ENCODE measurements at places on chromosomes 6 and 20.
A peak's percentile ranks its signal among the peaks of the same experiment; 100 is the strongest.

DNA sequence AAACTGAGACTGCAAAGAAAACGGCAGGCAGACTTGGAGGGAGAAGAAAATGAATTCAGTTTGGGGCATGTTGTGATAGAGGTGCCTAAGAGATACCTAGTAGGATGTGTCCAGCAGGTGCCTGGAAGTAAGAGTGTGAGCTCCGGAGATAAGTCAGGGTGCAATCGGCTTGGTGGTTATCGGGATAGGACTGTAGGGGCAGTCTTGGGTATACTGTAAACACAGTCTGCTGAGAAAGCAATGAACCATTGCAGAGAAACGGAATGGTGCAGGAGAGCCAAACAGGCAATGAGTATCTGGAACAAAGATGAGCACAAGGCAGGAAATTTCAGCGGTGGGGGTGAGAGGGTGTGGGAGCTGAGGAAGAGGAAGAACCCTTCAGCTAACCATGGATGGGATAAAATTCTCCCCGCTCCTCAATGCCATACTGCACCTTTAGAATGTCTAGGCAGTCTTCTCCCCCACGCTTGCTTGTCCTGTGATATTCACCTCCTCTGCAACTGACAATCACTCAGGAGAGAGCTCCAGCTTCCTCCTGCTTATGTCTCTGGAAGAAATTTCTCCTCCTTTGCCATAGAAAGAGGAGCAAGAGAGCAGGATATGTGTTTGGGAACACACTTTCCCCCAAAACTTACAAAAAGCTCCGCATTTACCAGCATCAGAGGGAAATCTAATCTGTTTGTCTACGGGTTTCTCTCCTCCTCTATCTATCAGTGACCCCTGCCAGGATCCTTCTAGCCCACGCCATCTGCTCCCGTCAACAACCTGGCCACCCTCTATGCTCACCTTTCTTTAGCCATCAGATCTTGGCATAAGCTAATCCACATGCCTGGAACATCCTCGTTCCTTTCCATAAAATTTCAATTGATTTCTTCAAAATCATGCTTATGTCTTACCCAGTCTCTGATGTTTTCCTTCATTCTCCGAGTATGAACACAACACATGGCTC is 381.7 kb upstream of the JARID2 start:
- no peak for DNase-seq

- peak; percentile 14 for DNase-seq
Measured at GRCh38 chr6:103011605-103012004, 1618.1 kb downstream of the GRIK2 start.

DNA sequence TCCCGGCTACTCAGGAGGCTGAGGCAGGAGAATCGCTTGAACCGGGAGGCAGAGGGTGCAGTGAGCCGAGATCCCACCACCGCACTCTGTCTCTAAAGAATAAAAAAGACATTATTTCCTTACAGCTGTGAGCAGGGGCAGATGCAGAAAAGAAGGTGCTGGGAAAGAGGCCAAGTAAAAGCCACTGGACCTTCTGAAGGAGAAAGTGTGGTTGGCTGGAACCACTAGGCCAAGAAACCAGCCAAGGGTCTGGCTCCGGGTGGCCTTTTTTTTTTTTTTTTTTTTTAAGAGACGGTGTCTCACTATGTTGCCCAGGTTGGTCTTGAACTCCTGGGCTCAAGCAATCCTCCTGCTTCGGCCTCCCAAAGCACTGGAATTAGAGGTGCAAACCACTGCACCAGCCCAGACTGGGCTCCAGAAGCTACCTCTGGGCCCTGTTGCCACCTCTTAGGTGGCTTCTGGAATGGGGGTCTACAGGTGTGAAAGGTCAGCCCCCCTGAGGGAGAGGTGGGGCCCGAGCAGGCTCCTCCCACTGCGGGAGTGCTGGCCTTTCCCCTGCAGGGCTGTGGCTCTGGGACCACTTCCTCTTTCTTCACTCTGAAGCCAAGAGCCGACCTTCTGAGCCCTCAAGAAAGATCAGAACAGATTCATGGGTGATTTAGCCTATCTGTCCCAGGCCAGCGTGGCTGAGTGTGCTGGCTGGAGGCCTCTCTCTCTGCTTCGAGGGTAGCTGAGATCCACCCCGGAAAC is at the start of gene FGD2:
FGD2 (plus strand) TSS at position 595 of the 750 bp plus-strand sequence. CDS start 163 bp downstream, outside the sequence.
- DNase-seq, result no peak

- no peak for DNase-seq
Measured at GRCh38 chr6:3844097-3844463, 5.1 kb upstream of the FAM50B start.

DNA sequence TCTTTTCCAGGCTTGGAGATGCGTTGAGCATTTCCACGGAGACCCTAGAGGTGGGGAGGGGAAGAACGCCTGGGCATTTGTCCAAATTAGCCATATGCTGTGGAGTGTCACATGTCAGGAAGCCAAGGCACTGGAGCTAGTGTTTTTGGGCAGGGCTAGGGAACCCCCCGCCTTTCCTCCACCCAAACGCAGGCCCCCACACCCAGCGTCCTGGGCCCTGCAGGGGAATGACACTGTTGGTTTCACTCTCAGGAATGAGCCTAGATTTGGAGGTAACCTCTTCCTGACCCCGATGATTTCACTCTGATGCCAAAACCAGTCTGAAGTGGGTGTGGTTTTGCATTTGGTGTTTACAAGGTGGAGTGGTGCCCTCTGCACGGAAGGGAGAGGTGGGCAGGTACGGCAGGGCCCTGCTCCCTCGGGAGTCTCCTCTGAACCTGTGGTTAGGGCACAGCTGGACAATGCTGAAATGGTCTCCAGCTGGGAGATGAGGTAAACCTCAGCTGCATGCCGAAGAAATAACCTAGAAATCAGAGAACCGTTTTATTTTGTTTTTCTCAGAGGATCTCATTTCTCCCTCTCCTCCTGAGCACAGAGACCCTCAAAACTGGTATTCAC is 29.5 kb downstream of the MTHFD1L start:
- no peak for DNase-seq

DNA sequence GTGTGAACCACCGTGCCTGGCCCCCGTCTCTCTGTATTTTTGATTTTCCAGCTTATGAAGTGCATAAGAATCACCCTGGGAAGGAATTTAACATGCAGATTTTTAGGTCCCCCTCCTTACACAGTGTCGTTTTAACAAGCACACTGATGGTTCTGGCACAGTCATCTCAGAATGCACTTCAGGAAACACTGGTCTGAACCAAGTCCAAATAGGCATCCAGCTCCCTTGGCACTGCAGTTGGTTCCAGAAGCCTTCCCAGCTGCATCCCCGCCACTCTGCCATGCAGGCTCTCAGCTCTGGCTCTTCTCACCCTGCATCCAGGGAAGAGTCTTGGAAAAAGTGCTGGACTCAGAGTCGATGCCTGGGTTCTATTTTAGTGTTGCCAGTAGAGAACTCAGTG is 20.1 kb downstream of the RIPOR2 start:
- DNase-seq, result no peak

DNA sequence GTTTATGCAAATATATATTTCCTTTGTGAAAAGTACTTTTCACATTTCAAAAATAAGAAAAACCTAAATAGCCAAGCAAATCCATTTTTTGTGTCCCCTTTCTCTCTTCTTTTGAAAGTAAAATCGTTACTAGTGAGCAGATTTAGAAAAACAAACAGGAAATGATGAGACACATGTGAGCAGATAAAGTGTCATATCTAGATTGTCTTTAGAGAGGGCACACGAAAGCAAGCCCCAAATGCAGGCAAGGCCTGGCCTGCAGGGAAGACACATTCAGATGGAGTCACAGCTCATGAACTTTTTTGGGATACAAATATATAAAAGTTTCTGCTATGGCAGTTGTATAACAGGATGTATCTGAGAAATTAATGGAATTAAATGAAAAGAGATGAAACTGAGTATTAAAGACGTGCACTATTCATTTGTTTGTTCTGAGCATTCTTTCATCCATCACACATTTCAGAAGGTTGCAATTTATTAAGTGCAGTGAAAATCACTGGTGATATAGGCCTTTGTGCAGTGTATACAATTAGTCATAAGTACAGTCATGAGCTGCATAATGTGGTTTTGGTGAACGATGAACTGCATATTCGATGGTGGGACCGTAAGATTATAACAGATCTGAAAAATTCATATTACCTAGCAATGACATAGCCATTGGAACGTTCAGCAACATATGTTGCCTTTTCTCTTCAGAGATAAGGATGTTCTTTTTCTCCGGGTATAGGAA is 101.4 kb downstream of the PACRG start:
- DNase-seq, result no peak

DNA sequence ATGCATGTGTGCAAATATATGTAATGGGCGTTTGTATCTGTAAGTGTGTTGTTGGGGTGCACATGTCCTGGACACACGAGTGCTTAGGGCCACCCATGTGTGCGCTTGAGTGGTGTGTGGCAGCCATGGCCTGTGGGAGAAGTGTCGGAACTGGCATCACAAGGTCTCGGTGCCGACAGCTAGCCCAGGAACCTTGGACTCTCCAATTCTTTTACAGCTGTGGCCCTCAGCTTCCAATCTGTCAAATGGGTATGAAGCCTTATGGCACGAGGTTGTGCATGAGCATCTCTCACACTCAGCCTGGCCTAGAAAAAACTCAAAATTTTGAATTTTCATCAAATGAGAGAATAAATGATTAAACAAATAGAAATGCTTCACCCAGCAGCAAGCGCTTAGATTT is 42.0 kb downstream of the SPDEF start:
- DNase-seq, result no peak

DNA sequence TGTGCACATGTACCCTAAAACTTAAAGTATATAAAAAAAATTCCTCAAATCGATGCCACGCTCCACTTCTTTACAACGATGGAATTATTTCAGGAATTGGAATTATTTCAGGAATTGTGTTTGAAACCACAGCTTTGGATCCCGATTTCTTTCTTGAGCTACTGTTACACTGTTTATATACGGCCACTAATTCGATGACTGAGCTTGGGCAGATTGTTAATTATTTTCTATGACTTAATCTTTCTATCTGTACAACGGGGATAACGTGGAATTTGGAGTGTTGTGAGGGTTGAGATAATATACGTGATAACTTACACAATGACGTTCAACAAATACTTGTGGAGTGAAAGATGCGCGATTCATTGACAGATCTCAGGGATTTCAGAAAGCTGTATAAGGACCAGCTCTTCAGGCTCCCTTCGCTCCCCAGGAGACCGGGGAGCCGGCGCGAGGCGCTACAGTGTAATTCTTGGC is 171.3 kb downstream of the SLC16A10 start:
- DNase-seq, result no peak

DNA sequence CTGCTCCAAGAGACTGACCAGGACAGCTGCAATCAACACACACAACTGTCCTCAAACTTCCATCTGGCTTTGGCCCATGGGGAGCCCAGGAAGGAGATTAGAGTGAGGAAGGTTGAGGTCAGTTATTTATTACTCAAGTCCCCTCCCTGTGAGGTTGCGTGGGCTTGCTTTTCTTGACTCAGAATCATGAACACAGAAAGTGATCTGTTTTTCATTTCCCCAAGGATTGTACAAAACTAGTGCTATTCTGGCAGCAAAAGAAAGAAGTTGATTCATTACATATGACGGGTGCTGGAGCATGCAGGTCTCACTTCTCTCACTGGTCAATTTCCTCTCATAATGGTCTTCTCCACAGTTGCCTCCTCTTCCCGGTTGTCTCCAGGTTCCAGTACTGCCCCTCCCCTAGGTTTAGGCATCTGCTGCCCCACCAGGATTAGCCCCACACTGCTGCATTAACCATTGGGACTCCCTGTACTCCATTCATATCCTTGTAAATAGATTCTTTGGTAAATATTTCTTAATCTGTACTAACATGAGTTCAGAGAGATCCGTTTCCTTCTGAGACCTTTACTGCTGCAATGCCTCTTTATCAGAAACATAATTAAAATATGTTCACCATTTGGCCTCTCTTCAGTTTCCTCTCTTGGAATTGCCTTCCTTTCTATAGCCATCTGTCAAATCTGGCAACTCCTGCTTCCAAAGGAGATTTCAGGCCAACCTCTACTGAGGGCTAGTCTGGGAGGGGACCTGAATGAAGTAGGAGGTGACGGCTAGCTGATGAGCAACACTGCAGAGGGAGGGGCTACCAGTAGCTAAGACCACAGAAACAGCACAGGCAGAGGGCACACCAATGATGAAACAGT is 888.8 kb downstream of the QKI start:
- no peak for DNase-seq

DNA sequence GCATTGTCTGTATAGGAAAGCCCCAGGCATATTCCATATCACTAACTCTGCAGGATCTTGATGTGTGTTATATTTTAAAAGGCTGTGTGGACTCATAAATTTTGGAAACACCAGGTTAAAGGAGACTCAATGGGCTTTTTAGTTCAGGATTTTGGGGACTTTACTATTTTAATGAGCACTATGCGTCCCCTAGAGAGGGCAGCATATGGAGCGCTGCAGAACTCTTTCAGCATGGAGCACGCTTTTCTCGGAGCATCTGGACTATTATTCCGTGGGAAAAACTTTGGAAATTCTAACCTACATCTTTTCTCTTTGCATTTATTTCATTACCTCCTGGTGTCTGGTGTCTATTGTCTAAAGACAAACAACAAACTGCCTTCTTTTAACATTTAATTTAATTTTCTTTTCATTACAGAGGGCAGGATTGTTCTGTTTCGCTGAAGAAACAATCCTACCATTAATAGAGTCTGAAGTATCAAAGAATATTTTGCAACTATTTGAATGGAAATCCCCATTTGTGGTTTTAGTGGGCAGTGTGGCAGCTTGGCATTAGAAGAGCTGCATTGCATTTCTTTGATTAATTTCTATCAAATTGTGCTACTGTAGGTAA is 399.9 kb upstream of the HSF2 start:
- no peak for DNase-seq

GRCh38 chr6:150212778-150213177 is 69.9 kb downstream of the PPP1R14C start:
- no peak for DNase-seq

DNA sequence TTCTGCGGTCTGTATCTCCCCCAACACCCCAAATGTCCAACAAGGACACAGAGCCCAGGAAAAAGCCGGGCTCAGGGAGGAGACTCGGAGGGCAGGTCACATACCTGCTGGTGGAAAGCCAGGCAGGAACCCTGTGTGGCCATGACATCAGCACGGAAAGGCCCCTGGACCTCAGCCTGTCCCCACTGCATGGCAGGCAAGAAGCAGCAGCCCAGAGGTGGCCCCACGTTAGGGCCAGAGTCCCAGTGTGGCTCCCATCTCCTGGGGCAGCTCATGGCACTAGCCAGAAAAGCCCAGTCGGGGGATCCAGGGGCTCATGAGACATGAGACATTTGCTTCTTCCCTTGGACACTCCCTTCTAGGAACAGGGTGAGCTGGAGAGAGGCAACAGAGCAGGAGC is 258.7 kb downstream of the DLL1 start:
- no peak for DNase-seq

GRCh38 chr20:10715035-10715434 is 41.2 kb upstream of the JAG1 start:
- DNase-seq, result no peak

- DNase-seq, result no peak
Measured at GRCh38 chr20:9163251-9163650, 94.4 kb downstream of the PLCB4 start.

DNA sequence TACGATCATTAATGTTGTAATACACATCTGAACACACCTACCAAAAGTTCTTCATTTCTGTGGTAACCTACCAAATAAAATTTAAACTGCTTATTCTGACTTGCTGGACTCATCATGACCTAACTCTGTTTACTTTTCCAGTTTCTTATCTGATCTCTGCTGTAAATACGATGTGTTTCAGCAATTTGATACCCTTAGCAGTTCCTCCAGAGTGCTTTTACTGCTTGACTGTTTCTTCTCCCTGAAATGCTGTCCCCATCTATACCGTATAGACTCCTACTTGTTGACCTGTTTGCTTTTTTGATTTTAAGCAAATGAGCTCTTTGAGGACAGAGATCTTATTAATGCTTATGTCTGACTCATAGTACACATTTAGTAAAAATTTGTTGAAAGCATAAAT is 119.5 kb downstream of the SCAF8 start:
- no peak for DNase-seq
